ENCODE measurements at places on chromosomes 16 and 17. TPM values are rescaled to one million over a fixed set of nuclear protein-coding genes. Genes with fewer than 3 reads are reported as not detected.

GRCh38 chr16:80197741-80198201 lies 343.0 kb upstream of the DYNLRB2 start:
- DNase-seq = peak; percentile 93

Gene PPP1R27
- not detected for total RNA-seq

Gene SP6
- under 0.01 TPM for total RNA-seq

DNA sequence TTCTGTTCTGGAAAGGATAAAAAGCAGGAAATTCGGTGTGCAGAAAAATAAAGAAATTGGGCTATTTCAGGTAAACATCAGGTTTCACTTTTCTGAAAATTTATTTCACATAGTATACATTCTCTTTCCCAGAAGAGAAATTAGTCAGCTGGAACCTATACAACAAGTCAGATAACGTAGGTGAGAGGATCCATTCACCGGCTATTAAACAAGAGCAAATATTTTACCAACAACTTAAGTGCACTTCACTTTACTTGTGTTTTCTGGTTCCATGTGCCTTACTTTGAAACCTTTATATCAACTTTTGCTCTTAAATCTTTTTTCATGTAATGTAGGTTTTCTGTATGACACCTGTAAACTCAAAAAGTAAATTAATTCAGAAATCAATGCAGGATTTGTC lies 839.7 kb downstream of the CDH11 start:
- DNase-seq = no peak

DNA sequence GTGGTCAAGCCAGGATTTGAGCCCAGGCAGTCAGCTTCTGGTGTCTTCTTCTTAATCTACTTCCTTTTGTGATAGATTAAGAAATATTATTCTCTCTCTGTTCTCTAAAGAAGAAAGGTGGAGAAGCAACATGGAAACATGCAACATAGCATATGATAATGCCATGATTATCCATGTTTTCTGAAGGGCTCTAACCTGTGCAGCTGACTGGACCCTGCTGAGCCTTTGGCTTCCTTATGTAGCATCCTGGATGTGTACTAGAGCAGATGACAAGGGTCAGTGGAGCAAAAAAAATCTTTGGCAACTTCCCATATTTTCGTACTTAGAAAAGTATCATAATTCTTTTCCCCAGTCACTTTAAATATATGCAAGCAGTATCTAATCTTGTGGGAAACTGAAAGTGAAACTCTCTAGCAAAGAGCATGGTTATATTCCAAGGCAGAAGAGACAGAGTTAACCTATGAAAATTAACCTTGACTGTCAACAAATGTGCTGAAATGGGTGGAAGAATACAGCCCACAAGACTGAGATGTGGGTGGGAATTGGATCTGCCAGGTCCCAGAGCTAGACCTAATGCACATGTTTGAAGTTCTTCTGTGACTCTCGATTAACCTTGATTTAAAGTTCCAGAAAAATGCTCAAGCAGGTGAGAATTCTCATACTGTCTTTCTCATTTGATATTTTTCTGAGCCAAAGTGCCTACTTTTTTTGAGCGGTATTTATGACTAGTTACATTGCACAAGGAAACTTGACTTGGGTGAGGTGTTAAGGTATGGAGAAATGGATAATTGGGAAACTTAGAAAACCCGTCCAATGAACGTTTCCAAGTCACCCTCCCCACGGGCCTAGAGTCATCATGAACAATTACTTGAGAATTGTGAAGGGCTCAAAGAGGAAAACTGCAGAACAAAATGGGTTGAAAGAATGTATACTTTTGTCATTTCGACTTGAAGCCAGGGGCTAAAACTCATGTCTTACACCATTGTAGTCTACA lies 248.6 kb downstream of the FTO start:
- DNase-seq = peak; percentile 52

GRCh38 chr16:25575363-25575762 lies 116.4 kb upstream of the HS3ST4 start:
- no peak for DNase-seq

DNA sequence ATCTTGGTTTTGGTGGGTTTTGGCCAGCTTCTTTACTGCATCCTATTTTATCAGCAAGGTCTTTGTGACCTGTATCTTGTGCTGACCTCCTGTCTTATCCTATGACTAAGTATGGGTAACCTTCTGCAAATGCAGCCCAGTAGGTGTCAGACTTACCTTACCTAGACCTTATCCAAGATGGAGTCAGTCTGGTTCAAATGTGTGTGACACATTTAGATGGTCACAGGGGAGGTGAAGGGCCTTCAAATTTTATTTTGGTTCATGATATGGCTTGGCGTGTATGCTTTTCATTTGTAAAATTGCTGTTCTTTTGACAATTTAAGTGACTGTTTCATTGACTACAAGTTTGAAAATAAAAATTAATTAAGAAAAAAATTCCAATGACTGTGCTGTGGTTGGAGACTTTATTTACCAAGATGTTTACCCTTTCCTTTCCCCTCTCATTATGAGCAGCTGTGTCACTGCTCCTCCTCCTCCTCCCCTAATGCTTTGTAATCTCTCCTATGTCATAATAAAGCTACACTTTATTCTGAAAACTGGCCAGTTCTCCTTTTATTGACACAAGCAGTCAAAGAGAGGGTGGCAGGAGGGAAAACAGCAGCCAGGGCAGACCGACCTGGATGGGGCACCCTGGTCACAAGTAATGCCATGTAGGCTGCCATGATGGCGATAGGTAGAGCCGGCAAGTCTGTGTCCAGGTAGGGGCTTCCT lies 49.4 kb downstream of the TNFRSF13B start:
- DNase-seq = peak; percentile 8

DNA sequence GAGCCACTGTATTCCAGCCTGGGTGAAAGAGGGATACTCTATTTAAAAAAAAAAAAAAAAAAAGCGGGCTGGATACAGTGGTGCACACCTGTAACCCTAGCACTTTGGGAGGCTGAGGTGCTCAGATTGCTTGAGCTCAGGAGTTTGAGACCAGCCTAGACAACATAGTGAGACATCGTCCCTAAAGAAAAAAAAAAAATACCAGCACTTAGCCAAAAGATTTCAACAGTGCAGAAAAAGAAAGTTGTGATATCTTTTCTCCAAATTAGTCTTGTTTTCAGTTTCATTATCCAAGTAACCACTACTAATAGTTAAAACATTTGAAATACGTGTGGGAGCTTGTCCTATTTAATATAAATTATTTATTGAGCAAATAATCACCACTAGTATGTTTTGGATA lies 48.7 kb downstream of the TENT4B start:
- no peak for DNase-seq

DNA sequence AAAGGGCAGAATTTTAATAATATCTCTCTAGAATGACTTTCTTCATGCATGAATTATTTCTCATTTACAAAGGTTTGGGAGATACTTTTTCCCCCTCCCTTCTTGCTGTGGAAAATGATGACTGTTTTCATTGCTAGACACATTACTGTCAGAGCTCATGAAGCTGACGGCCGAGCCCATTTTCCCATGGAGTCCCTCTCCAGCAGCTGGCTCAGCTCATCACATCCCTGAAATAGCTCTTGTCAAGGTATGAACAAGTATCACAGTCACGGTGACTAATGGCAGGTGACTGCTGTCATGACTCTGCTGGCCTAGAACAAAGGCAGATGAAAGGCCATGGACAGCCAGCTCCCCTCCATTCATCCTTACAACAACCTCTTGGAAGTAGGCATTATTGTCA lies 208.1 kb downstream of the ABCC12 start:
- no peak for DNase-seq

DNA sequence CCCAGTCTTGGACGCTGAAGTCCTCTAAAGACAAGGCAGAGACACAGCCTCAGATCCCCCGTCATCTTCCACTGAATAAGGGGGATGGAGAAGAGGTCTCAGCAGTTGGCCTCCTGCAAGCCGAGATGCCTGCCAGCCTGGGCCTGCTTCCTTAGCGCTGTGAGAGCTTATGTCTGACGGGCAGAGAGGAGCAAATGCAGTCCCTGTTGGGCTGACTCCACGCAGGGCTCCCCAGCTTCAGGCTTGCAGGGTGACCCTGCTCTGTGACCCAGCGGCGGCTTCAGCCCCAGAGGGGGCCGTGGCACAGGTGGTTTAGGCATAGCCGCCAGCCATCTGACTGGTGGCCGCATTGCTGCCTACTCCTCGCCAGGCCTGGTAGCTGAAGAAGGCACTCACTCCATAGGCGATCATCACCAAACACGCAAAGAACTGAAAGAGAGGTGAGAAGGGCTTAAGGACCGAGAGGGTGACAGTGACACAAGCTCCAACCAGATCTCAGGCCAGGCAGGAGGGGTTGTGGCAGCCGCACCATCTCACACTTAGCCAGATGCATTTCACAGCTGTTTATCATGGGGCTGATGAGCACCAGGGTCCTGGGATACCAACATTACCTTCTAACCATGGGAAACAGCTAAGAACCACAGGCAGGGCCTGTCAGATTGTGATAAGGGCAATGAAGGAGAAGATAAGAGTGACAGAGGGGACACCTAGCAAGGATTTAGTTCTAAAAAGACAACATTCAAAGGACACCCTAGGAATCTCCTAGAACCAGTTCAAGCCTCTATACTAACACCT lies 11.7 kb downstream of the ARL2BP start:
- no peak for DNase-seq

DNA sequence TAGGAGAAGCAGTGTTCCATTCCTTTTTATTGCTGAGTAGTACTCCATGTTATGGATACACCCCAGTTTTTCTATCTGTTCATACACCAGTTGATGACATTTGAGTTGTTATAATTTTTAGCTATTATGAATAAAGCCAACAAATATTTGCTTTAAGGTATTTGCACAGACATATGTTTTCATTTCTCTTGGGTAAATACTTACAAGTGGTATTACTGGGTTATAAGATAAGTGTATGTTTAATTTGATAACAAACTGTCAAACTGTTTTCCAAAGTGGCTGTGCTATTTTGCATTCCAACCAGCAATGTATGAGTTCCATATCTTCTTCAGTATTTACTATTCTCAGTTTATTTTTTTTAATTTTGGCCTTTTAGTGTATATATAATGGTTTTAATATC lies 27.7 kb upstream of the GFOD2 start:
- DNase-seq = no peak

- no peak for DNase-seq
These were observed 2.1 kb downstream of the KREMEN2 start for GRCh38 chr16:2966043-2966807.

DNA sequence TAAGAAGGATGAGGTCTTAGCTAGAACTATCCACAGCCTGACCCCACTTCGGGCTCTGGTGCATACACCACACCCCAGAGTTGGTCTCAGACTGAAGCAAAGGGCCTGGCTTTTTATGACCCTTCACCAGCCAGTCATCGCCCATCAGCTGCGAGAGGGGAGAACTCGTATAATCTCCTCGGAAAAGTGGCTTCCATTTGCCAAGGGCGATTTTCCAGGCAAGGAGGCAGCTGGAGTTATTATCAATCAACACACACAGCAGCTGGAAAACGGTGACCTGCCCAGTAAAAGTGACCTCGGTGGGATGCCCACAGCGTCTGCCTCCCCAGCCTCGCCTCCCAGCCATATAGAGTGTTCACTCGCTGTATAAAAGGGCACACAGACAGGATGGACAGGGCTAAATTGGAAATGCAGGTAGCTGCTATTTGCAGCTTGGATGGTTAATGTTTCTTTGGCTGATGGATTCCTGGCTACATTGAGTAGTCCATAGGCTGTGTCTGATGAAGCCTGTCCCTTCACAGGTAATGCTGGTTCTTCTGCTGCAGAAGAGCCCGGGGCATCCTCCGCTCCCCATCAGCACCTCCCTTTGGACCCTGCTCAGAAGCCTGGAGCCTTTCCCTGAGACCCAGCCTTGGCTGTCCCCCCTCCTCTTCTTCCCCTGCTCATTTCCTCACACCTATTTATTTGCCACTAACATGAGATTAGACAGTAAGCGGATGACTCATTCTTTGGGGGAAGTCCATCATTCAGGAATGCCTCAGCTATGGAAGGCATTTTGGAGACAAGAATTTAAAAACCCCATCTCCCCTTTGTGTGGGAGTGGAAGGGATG lies 45.7 kb downstream of the TMEM186 start:
- peak; percentile 78 for DNase-seq

- DNase-seq = peak; percentile 28
These were observed 68.5 kb downstream of the WWP2 start for GRCh38 chr16:69830534-69831211.

Gene KRTAP4-9
- not detected for total RNA-seq

DNA sequence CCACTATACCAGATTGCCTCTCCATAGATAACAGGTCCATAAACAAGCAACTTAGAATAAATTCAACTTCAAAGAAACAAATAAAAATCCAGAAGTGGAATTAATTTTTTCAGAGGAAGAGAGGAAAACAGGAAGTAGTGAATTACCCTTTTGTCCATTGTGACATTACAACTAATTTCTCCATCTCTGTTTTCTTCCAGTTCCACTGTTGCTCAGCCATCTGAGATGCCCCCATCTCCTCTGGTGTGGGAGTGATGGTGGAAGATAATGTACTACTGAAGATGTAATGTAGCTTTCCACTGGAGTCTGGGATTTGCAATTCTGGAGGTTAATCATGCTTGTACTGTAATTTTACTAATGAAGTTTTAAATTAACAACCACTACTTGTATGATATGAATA lies 124.6 kb upstream of the TMEM97 start:
- no peak for DNase-seq

DNA sequence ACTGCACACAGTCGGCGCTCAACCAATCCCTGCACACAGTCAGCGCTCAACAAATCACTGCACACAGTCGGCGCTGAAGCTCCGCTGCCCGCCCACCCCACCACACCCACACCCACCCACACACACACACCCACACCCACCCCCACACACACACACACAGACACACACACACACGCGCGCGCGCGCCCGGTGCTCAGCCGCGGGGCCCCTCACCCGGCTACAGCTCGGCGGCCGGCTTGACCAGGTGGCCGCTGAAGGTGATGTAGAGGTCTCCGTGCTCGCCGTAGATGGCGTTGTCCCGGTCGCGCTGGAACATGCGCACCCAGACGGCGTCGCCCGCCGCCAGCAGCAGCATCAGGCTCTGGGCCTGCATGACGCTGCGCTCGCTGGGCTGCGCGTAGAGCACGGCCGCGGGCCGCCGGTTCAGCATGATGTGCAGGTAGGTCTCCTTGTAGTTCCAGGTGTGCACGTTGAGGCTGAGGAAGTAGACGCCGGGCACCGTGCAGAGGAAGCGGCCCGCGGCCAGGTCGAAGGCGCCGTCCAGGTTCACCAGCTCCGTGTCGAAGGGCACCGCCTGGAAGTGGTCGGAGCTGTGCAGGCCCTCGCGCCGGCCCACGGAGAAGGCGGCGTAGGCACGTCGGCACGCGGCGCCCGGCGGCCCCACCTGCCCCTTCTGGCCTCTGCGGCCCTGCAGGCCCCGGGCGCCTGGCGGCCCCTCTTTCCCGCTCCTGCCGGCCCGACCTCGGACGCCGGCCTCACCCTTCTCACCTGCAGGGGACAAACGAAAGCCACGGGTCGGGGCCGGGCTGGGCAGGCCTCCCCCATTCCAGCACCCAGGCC lies 2.5 kb downstream of the C1QTNF8 start:
- no peak for DNase-seq

DNA sequence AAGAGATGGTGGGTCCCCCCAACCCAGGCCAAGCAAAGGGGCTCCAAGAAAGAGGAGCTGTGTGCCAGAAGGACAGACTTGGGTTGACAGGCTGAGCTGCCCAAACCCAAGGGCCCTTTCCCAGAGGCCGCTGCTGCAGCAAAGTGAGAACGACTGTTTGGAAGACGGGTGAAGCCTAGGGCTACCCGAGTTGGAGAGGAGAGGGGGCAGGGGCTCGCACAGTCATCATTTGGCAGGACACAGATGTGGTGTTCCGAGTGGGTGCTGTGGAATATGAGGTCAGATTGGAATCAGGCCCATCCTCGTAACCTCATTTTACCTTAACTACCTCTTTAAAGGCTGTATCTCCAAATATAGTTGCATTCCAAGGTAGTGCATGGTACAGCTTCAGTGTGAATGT lies 5.3 kb upstream of the MFAP4 start:
- DNase-seq = no peak

Gene PHB1
- 304 TPM for total RNA-seq

All from IMR-90 (cell line).